ENCODE measurements at places on chromosomes 1 and 21. TPM values are rescaled to one million over a fixed set of nuclear protein-coding genes. Genes with fewer than 3 reads are reported as not detected.

The PPFIA4 gene
- 1.3 TPM for polyA plus RNA-seq

The SLAMF8 gene
- polyA plus RNA-seq = not detected

DNA sequence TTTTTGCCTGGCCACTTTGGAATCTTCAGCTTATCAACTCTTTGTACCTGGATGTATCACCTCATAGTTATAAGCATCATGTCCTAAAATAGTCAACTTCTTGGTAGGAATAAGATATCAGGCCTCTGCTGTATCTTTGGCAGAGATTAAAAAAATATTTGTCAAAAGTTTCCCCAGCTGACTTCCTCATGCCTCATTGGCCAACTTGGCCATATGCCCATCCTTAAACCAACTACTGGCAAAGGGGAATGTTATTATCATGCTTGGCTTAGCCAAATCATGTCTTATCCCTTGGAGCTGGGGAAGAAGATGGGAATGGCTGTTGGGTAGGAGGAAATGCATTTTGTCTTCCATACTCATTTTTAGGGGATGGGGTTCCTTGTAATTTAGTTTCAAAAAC is 23.4 kb downstream of the NFASC start:
- DNase-seq = no peak

DNA sequence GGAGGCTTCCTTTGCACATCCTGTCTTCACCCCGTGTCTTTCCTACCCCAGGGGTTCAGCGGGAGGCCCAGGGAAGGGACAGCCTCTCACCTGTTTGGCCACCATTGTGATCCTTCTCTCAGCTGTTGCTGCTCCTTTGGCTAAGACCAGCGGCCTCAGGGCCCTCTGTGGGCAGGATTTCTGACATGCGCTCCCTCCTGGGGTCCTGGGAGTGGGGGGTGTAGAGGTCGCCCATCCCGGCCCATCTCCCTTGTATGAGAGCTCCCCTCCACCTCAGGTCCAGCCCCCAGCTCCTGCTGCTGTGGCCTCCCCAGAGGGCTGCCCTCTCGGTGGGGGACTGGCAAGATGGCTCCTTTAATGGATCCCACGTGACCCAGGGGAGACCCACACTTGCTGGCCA is 120.5 kb downstream of the PRDM2 start:
- no peak for DNase-seq

DNA sequence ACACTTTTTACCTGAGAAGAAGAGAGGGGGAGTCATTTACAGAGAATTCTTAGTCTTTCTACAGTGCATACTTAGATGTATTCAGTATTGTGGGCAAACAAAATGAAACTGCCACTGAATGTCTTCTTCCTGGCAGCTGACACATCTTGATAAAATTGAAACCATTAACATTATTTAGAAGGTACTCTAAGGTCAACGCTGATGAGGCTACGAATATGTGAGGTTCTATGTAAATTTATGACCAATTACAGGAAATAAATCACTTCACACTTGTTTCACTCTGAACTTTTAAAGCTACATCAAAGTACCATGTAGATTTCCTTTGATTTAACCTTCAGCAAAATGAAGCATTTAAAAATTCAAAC is 51.3 kb upstream of the GFI1 start:
- DNase-seq = no peak

DNA sequence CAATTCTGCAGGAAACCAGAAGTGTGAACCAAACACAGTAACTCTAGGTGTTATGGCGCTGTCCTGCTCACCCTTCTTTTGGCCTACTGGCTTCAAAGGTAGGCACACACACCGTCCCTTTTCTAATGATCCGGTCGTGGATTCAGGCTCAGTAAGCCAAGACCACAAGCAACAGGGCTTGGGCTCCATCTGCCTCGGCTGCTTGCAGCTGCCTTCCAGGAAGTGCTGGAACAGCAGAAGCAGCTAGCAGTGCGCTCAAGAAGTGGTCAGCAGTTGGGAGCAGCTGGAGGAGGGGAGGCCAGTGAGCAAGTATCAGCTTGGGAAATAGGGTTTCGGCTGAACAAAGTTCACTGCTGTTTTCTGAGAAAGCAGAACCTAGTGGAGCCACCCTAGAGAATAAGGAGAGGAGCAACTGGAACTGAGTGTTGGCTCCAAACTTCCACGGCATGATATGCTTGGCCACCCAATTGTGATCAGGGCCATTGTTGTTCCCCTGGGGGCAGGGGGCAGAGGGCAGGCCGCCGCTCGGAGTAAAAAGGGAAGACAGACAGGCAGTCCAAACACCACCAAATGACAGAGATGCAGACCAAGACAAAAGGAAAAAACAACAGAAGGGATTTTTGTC is 173.4 kb downstream of the TOMM20 start:
- DNase-seq = no peak

All from GM23338 (cell line).